Stimulated activated naive CD4-positive, alpha-beta T cell treated with Interleukin-2 at 50 U/mL for 16 hours (primary cell): ENCODE measurements at places on chromosomes 1 and 21.

DNA sequence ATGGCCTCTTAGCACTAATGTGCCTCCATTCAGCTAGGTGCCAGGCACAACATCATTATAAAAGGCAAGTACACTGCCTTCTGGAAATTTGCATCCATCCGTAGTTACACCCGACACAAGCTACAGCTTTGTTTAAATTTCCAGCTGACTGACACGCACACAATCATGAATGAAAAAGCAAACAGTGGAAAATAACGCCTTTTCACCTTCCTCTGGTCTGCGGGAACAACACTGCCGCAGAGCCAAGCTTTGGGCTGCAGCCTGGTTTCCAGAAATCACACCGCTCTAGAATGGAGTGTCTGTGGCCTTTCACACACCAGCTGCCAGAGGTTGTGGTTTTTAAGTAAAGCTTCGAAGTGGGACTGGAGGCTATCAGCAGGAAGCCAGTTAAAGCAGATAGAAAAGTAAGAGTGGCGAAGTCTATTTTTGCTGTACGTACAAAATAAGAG is 142.8 kb upstream of the COA6 start:
- no peak for DNase-seq

GRCh38 chr1:54376430-54377039 is 29.7 kb downstream of the SSBP3 start:
- no peak for DNase-seq

DNA sequence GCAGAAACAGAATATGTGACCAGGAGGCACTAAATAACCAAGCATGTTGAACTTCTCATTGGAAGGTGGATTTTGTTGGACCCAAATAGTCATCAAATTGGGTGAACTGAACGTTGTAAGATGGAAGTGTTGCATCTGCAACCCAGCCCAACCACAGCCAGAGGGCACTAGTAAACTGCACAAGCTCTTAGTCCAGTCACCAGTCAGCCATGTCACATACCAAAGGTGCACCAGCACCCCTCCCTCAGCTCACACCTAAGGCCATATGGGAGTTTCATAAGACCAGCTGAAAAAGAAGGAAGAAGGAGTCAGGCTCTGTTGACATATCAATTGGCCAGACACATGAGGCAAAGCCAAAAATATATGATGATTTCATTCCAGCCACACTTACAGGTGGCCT is 481.7 kb upstream of the NR5A2 start:
- DNase-seq: no peak

DNA sequence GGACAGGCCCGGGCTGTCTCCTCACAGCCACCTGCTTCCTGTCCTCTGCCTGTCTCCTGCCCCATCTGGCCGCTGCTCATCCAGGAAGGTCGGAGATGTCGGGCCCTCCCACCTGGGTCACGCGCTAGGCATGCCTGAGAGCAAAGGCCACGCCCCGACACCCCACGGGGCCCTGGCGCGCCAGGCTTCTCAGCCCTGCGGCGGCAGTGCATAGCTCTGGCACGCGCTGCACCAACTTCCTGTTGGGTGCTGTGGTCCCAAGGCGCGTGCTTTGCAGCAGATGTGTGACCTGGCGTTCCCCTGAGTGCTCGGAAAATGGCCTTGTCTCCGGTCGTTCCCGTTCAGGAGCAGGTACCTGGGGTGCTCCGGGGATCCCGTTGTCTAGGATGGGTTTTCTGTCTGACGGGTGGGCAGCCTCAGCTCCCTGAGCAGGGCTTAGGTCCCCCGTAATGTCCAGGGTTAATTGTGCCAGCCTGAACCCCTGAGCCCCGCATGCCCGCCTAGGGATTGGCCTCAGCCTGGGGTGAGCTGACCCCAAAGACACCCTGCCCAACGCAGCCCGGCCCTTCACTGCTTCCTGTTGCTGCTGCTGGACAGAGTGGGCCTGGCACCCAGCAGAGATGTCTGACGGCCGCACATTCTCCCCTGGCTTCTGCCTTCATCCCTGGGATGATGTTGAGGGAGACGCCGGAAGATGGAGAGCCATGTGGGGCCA is 19.4 kb upstream of the KCNAB2 start:
- DNase-seq: peak; percentile 91

DNA sequence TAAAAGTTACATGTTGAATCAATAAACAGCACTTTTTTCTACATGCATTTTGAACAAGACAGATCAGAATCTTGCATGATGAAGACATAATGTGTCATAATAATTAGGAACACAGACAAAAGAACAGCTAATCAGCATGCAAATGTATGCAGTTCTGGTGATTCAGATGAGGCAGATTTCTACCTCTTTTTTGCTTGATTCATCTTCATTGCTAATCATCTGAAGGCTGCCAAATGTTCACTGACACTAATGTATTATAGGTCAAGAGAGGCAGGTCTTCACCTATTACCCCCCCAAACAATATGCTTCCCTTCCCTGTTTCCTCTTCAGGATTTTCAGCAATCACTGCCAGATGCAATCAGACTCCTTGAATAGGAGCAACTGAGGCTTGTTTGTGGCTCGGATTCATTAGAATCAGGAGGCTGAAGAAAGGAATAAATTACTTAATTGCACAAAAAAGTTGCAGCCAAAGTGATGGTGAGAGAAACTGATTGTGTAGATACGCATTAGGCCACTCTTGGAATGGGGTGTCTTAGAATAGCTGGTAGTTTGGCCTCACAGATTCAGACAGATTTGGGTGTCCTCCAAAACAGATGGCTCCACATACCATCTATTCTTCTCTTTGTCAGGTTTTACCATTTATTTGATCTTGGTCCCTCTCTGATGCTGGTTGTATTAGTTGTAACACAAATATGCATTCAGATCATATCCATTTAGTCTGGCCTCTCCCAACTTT is 275.4 kb downstream of the RPS6KC1 start:
- DNase-seq: no peak

DNA sequence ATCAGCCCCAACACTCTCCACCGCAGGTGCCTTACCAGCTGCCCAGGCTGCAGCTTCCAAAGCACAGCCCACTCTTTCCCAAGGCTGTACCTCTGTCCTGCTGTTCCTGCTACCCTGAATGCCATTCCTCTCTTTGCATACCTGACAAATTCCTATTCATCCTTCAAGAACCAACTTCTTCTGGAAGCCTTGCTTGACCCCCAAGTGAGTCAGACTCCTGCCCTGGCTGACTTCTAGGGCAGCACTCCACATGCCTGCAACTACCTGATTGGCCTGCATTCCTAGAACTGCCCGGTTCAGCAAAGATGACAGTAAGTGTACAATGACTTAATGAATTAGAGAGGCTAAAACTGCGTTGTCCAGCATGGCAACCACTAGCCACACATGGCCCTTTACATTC is 20.8 kb upstream of the PDZK1IP1 start:
- no peak for DNase-seq

DNA sequence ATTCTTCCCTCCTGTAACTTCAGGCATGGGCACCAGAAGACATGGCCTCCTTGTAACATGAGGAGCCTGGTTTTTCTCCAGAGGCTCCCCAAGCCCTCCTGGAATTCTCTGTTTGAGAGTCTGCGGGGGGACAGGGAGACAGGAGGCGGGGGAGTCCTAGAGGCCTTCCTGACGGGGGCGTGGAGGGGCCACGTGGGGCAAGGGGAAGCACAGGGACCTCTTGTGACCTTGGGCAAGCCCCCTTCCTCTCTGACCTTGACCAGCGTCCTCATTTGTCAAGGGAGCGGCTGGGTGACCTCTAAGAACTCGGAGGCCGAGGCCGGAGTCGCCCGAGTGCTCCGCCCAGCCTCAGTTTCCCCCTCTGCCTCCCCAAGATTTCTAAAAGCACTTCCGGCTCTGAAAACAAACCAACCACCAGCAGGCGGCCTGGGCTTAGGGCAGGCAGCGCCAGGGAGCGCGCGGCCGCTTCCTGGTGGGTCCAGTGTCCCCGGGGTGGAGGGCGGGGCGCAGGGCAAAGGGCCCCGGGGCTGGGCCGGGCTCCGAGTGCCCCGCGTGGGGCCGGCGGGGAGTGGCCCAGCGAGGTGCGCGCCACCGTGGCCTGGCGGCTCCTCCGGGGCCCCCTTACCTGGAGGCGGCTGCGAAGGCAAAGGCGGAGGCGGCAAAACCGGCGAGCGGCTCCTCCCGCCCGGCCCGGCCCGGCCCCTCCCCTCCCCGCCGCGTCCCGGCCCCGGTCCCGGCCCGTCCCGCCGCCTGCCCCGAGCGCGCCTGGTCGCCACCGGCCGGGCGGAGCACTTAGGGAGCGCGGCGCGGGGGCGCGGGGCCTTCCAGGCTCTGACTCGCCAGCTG is at the start of gene TMCO4:
TSS of gene TMCO4 (minus strand) at position 687 of the 846 bp plus-strand sequence. CDS start 19,158 bp downstream, outside the sequence.
- peak; percentile 59 for DNase-seq

DNA sequence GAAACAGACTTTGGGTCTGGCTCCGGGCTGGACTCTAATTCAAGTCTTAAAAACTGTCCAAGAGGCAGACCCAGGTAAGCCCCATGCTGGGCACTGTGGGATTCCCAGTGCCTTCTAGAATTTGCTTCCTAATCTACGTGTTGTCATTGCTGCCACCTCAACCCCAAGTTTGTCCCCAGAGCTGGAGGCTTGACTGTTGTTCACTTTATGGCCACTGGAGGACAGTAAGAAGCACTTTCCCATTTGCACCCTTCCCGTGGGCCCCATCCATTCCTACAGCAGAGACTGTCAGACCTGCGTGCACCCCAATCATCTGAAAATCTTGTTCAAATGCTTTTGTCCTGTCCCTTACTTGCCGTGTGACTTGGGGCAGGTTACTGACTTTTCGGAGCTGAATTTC is 29.4 kb upstream of the VASH2 start:
- no peak for DNase-seq

- no peak for DNase-seq
Observed at GRCh38 chr1:198638441-198638840, 399 bp upstream of the PTPRC start.

- DNase-seq: no peak
Observed at GRCh38 chr1:54547601-54548388, at the start of gene ACOT11. Gene ACOT11 (plus strand): TSS chr1:54548228. CDS start chr1:54548310, 82 bp downstream.

DNA sequence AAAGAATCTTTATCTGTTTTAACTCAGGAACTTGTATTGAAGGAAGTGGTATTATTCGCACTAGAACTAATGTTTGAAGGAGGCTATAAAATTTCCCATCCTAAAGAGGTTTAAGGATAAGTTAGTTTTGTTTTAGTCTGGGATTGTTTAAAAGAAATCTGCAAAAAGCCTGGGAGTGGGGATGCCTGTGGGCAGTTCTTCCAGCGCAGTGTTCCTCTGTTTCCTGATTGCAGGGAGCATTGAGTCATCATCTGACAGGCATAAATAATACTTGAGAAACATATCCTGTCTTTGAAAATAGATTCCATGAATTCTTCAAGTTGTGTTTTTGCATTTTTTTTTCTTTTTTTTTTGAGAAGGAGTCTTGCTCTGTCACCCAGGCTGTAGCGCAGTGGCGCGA is 350.8 kb upstream of the PTBP2 start:
- no peak for DNase-seq

DNA sequence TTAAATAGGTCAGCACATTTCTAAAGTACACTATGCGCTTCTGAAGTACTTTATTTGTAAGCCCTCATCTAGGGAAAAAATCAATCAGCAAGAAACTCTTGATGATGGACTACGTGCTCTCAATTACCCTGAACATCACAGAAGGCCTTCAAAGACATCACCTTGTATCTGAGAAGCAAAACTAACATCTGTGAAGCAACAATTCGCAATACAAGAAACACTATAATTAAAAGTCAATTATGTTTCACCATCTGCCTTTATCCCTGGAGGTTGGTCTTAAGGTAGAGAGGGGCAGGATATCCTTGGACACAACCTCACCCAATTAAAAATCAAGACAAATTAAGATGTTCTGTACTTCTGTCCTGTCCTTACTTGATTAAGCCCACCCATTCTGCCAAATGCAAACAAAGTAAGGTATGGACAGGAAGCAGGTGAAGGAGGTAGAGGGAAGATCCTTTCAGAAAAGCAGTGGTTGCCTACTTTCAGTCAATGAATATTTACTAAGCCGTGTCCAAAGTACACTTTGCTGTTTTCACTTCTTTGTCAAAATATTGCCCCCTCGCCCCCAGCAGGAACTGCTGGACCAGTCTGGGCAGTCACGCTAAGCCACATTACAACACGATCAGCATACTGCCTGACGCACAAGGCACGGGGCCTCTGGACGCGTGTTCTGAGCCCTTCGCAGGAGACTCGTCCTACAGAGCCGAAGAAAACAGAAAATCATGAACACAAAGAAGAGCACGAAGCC is 887 bp downstream of the SLC19A2 start:
- peak; percentile 13 for DNase-seq

- no peak for DNase-seq
Observed at GRCh38 chr1:7256526-7256925, 471.3 kb downstream of the CAMTA1 start.

GRCh38 chr1:226981838-226982237 is 41.7 kb downstream of the COQ8A start:
- DNase-seq: no peak

DNA sequence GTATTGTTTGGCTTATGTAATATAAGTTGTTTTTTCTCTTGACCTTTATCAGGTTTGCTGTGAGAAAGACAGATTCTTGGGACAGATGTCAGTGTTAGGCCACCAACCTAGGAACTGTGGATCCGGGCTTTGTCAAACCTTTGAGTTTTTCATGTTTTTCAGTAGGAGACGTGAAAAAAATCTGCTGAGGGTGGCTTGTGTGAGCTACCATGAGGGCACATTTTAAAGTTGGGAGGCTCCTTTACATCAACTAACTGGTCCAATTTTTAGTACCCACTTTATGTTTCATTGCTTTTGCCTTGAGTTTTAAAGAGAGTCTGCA is 801 bp downstream of the RPS6KC1 start:
- DNase-seq: no peak

DNA sequence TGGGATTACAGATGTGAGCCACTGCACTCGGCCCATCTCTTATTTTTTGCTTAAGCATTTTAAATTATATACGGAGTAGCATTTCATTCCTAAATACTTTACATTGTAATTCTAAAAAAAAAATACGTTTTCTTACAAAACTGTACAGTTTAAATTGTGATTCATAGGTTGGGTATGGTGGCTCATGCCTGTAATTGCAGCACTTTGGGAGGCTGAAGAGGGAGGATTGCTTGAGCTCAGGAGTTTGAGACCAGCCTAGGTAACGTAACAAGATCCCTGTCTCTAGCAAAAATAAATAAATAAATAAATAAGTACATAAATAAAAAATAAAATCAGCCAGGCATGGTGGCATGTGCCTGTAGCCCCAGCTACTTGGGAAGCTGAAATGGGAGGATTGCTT is 24.6 kb downstream of the TBCE start:
- no peak for DNase-seq

DNA sequence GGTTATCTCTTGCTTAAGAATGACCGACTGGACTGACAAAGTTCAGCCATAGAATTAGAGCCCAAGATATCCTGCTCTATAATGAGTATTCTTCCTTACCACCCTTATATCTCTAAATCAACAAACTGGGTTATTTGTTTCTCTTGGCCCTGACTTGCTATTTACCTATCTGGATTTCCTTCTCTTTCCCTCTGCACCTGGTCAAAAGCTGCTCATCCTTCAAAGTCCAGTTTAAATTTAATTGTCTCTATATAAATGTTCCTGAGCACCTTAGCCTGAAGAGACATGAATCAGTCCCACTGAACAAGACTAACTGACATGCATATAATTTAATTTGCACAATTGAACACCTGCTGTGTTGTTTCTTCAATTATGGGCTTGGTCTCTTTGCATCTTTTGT is 127.1 kb upstream of the KCNJ15 start:
- no peak for DNase-seq
